ENCODE measurements at places on chromosomes 3 and 15. TPM values are rescaled to one million over a fixed set of nuclear protein-coding genes. Genes with fewer than 3 reads are reported as not detected.

MYO5C gene
- 1.2 TPM for total RNA-seq

PLSCR4 gene
- 7.3 TPM for total RNA-seq

- no peak for DNase-seq
These were observed 135.5 kb downstream of the TGFBR2 start for GRCh38 chr3:30741889-30742288.

- no peak for DNase-seq
These were observed 238.7 kb upstream of the EIF1B start for GRCh38 chr3:40070816-40071215.

DNA sequence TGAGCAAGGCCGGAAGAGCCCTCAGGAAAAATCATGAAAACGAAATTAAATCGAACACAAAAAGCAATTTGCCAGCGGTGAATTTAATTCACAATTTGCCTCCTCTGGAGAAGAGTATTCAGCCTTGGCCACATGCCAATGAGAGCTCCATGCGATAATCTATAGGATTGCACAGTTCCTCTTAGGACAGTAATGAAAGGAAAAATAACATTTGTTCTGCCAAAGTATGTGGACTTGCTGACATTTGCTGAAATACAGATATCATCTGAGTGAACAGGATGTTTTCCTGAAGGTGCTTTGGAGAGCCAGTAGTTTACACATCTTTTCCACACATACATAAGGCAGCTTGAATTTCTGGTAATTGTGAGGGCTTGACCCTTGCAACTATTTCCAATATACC is 188.6 kb upstream of the PDZRN3 start:
- DNase-seq: peak; percentile 5

GRCh38 chr3:153400641-153401040 is 238.6 kb downstream of the RAP2B start:
- no peak for DNase-seq

GRCh38 chr15:51048308-51048707 is 46.4 kb downstream of the TNFAIP8L3 start:
- no peak for DNase-seq

DNA sequence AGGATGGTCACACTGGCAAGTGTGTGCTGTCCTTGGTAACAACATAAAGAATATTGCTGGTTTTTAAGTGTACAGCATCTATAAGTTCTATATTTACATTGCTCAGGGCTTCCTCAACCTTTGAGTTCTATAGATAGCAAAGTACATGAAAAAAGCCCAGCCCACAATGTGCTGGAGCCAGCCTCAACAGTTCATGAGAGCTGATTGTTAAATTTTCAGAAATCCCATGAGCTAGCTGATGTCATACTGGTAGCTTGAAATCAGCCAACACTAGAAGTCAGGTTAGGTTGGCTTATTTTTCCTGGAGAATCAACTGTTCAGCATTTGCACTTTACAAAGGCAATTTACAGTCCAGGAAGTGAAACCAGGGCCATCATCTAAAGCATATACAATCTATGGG is 102.8 kb downstream of the STRIT1 start:
- DNase-seq: no peak

DNA sequence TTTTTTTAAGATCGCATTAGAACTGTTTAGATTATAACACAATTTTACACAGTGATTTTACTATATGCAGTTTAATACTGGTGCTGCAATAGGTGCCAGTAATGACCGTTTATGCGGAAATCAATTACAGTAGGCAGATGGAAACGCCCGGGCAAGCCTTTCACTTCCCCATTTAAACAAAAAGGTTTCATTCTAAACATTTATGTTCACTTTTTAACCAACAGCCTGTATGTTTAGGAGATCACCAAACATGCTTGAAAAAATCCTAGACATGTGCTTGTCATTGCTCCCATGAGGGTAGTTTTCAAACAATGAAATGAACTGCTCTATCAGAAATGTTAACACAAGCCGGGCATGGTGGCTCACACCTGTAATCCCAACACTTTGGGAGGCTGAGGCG is 2.7 kb downstream of the BNIP2 start:
- no peak for DNase-seq

GRCh38 chr3:60909526-60909925 is 341.7 kb downstream of the FHIT start:
- no peak for DNase-seq

GRCh38 chr3:10194328-10195071 is 29.8 kb downstream of the IRAK2 start:
- peak; percentile 39 for DNase-seq

GRCh38 chr3:169512991-169513390 is 150.5 kb downstream of the MECOM start:
- no peak for DNase-seq

- no peak for DNase-seq
These were observed 171.1 kb downstream of the RORA start for GRCh38 chr15:61057830-61058529.

GRCh38 chr3:107798381-107798780 is 275.6 kb downstream of the BBX start:
- DNase-seq: no peak

DNA sequence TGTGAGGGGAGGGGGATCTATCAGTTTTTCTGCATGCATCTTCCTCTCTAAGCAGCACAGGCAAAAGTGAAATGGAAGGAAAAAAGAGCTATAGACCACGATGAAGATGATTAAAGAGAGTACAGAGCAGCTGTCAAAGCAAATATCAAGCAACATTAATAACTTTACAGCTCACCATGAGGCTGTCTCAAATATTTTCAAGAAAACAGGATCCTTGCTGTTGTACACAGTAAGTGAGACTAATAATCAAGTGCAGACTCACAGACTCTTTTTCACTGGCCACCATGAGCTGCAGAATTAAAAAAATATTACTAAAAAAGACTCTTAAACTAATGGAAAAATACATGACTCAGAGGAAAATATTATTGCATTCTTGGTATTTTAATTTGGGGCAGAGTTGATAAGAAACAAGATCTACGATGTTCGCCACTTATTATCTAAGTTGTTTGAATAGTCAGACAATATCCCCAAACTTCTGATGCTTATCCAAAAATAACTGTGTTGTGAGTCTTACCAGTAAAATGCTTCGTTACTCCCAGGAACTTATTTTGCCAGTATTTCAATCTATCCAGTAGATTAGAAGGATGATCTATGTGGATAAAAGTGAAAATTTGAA is 817.5 kb upstream of the ALCAM start:
- no peak for DNase-seq

DNA sequence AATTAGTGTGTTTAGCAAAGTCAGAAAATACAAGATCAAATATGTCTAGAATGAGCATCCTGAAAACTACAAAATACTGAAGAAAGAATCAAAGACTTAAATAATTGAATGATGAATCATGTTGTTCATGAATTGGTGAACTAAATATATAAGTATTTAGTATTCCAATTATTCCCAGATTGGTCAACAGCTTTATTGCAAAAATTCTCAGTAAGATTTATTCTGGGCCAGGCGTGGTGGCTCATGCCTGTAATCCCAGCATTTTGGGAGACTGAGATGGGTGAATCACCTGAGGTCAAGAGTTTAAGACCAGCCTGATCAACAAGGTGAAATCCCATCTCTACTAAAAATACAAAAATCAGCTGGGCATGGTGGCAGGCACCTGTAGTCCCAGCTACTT is 250.0 kb upstream of the NECTIN3 start:
- DNase-seq: no peak

DNA sequence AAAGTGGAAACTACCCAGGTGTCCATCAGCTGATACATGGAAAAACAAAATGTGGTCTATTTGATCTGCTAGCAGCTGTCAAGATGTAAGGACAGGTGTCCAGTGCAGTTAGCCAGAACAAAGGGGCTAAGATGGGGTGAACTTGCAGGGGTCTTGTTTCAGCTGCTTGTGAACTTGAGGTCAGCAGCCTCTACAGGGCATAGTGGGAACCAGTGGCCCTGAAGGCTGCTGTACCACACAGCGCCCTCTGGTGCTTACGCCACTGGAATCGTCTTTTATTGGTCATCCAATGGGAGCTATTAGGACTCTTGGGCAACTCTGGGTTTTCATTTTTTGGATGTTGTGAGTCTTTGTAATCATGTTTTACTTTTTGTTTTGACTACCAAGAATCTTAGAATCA is 62.2 kb upstream of the CTSH start:
- peak; percentile 52 for DNase-seq
